ENCODE measurements at places on chromosomes 3 and 15. TPM values are rescaled to one million over a fixed set of nuclear protein-coding genes. Genes with fewer than 3 reads are reported as not detected.

The DPPA2 gene
- total RNA-seq, result not detected

The LRTM1 gene
- not detected for total RNA-seq

The STXBP5L gene
- total RNA-seq, result not detected

The GPR176 gene
- 2.4 TPM for total RNA-seq

The CRABP1 gene
- total RNA-seq, result not detected

The PGBD4 gene
- 1.5 TPM for total RNA-seq

The GOLGA8R gene
- total RNA-seq, result 5.1 TPM

DNA sequence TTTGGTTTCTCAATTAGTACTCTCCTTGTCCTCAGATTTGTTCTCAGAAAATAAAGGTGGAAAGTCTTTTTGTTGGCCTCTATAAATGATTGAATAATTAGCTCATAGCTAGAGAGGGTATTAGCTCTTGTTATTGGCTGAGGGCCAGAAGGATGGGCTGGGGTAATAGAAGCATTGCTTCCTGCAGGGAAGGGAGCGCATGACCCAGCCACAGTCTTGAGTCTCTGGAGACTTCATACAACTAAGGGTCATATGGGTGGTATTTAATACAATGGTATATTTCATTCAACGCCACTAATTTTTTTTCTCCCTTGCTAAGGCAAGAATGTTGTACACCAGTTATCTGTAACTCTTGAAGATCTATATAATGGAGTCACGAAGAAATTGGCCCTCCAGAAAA is 8.4 kb downstream of the DNAJA4 start:
- H3K36me3 ChIP-seq, result peaks cover 16% of the 10 kb centered on the region
- H3K4me3 ChIP-seq, result no peak overlapping the region
- peaks cover 4% of the 10 kb centered on the region for H3K4me1 ChIP-seq
- DNase-seq, result no peak

- no peaks in the 10 kb centered on the region for H3K36me3 ChIP-seq
- peaks cover 57% of the 10 kb centered on the region for H3K4me1 ChIP-seq
- peak overlapping the region; percentile 96 for H3K4me3 ChIP-seq
- peak overlapping the region; percentile 100 for H3K27ac ChIP-seq
- no peaks in the 10 kb centered on the region for H3K27me3 ChIP-seq
Measured at GRCh38 chr3:5187920-5188418, 462 bp downstream of the EDEM1 start.

GRCh38 chr3:126355251-126355650 is 2.0 kb downstream of the KLF15 start:
- peak overlapping the region; percentile 92 for H3K27ac ChIP-seq
- H3K27me3 ChIP-seq, result peaks cover 4% of the 10 kb centered on the region

DNA sequence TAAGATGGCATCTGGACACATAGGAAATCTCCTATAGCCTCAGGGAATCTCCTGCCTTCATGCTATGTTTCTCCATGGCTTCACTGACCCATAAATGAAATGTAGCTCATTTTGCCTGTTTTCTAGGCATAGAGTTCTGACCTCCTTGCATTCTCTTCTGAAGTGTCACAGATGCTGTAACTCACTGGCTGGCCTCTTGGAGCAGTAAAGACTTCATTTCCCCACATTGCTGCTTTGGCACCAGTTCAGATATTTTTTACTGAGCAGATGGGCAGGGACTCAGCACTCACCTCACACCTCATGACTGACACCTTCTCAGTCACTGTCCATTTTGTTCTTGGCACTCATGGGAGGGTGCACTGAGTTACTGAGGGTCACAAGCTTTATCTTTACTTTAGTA is 286.7 kb upstream of the TGFBR2 start:
- no peak overlapping the region for H3K4me3 ChIP-seq
- no peaks in the 10 kb centered on the region for H3K36me3 ChIP-seq
- H3K27me3 ChIP-seq, result no peaks in the 10 kb centered on the region
- peaks cover under 1% of the 10 kb centered on the region for H3K4me1 ChIP-seq

GRCh38 chr15:90553248-90553745 is 23.6 kb downstream of the CRTC3 start:
- H3K4me3 ChIP-seq, result no peak overlapping the region
- DNase-seq, result no peak
- H3K4me1 ChIP-seq, result peaks cover 47% of the 10 kb centered on the region
- peaks cover 10% of the 10 kb centered on the region for H3K36me3 ChIP-seq
- H3K27ac ChIP-seq, result peak overlapping the region; percentile 64

GRCh38 chr15:43492266-43492665 is 690 bp downstream of the TP53BP1 start:
- peak overlapping the region; percentile 82 for H3K27ac ChIP-seq
- H3K4me1 ChIP-seq, result peaks cover 6% of the 10 kb centered on the region
- peak overlapping the region; percentile 85 for H3K4me3 ChIP-seq
- peaks cover 13% of the 10 kb centered on the region for H3K36me3 ChIP-seq

GRCh38 chr15:55257012-55257670 is 32.5 kb downstream of the RAB27A start:
- no peak overlapping the region for H3K4me3 ChIP-seq
- no peaks in the 10 kb centered on the region for H3K36me3 ChIP-seq
- H3K4me1 ChIP-seq, result peaks cover 39% of the 10 kb centered on the region
- no peaks in the 10 kb centered on the region for H3K27me3 ChIP-seq

DNA sequence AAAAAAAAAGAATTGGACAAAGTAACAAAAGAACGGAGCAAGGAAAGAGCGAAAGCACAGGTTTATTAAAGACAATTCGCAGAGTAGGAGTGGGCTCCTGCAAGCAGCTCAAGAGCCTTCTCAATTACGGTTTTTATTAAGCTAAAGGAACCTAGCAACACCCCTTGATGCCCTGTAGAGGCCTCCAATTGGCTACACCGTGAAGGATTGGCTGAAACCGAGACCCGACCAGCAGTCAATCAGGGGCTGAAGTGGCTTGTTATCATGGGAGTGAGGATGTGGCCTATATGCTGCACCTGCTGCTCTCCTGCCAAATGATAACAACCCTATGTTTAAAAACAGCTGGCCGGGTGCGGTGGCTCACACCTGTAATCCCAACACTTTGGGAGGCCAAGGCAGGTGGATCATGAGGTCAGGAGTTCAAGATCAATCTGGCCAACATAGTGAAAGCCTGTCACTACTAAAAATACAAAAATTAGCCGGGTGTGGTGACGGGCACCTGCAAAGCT is 20.4 kb upstream of the AP3B2 start:
- DNase-seq, result no peak
- no peaks in the 10 kb centered on the region for H3K27me3 ChIP-seq
- H3K27ac ChIP-seq, result no peak overlapping the region
- H3K4me1 ChIP-seq, result no peaks in the 10 kb centered on the region
- no peak overlapping the region for H3K4me3 ChIP-seq

DNA sequence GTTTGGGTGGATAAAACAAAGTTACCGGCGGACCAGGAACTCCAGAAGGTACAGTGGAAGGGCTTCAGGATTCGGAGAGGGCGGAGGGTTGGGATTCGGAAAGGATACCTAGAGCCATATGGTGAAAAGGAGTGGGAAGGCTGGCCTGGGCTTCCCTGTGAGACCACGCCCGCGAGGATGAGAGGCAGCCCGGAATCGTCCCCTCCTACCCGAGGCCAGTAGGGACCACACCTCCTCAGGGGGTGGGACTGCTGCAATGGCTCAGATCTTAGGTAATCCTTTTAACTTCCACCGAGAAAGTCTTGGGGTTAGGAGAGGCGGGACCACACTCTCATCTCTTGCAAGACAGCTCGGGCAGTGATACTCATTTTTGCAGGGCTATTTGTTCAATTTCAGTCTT is 511.3 kb downstream of the OCA2 start:
- H3K4me3 ChIP-seq, result no peak overlapping the region
- H3K36me3 ChIP-seq, result no peaks in the 10 kb centered on the region
- H3K27me3 ChIP-seq, result no peaks in the 10 kb centered on the region
- H3K27ac ChIP-seq, result no peak overlapping the region
- no peak for DNase-seq

- no peak overlapping the region for H3K4me3 ChIP-seq
- H3K4me1 ChIP-seq, result no peaks in the 10 kb centered on the region
- no peak for DNase-seq
- H3K27ac ChIP-seq, result no peak overlapping the region
- H3K36me3 ChIP-seq, result no peaks in the 10 kb centered on the region
- no peaks in the 10 kb centered on the region for H3K27me3 ChIP-seq
Measured at GRCh38 chr3:112187300-112187699, 54.3 kb upstream of the GCSAM start.

- DNase-seq, result no peak
- no peak overlapping the region for H3K27ac ChIP-seq
- no peaks in the 10 kb centered on the region for H3K27me3 ChIP-seq
Measured at GRCh38 chr3:15040844-15041243, 24.3 kb downstream of the MRPS25 start.
